A172 (cell line): ENCODE measurements at places on chromosomes 3 and 15. TPM values are rescaled to one million over a fixed set of nuclear protein-coding genes. Genes with fewer than 3 reads are reported as not detected.

Gene NRROS
- total RNA-seq = not detected in 2 replicates

Gene GOLGA6L7
- total RNA-seq = not detected in 2 replicates

- peak; percentile 47 for DNase-seq
Measured at GRCh38 chr3:117997201-117998049, 1037.2 kb downstream of the IGSF11 start.

Gene CNTN6
- not detected in 2 replicates for total RNA-seq

GRCh38 chr3:194296454-194297263 is 54.5 kb downstream of the CPN2 start:
- DNase-seq = peak; percentile 98

Gene NEIL1
- total RNA-seq = 0.12 and 0.48 TPM in 2 replicates

DNA sequence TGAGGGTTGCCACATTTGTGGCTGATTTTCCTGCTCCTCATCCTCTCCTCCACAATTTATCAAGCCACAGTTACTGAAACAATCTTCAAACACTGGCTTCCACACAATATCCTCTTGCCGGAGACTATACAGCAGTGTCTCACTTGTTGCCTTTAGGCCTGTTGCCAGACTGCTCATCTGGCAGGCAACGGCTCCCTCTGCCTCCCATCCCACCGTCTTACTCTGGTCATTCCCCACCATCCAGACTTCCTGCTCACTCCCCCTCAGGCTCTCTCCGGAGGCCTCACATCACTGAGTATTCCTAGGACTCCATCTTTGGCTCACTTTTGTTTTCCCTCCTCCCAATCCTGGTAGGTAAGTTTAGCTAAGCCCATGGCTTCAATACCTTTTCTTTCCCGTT is 301.9 kb downstream of the IL20RB start:
- no peak for DNase-seq

- no peak for DNase-seq
Measured at GRCh38 chr3:110903771-110904519, 167.7 kb upstream of the NECTIN3 start.

GRCh38 chr3:128443771-128444170 is 22.9 kb downstream of the DNAJB8 start:
- DNase-seq = no peak

- no peak for DNase-seq
Measured at GRCh38 chr3:861721-862120, 231.1 kb upstream of the CNTN6 start.

GRCh38 chr15:75195122-75195765 is 6.4 kb upstream of the C15orf39 start:
- no peak for DNase-seq
